SW 1271 (cell line): ENCODE measurements at places on chromosomes 6 and 20.
A peak's percentile ranks its signal among the peaks of the same experiment; 100 is the strongest.

DNA sequence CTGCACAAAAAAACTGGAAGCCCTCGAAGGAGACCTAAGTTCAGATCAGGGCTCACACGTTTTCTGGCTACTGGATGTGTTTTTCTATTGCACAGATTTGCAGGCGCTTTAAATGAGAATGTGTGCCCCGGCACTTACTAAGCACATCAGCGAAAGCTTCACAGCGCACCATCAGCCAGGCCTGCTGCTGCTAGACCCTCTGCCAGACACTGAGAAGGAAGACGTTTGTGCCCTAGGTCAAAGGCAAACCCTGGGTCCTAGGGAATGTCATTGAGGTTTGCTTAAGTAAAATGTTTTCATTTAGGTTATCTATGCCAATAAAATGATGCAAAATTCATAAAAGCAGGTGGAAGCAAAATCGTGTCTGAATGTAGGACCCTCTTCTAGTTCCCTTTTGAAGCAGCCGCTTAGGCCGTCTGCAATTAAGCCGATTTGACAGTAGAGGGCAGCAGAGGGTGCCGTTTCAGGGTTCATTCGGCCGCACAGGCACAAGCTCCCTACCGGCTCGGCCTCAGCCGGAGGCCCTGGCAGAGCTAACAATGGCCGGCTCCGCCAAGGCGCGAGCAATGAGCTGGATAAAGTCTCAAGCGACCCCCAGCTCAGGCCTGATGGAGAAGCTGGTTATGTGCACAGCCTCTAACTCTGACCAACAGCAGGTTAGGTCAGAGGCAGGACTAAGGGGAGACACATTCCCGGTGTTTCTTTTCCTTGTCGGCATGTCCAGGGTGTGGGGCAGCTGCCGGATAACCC is 107.2 kb upstream of the FOXA2 start:
- peak; percentile 76 for DNase-seq

DNA sequence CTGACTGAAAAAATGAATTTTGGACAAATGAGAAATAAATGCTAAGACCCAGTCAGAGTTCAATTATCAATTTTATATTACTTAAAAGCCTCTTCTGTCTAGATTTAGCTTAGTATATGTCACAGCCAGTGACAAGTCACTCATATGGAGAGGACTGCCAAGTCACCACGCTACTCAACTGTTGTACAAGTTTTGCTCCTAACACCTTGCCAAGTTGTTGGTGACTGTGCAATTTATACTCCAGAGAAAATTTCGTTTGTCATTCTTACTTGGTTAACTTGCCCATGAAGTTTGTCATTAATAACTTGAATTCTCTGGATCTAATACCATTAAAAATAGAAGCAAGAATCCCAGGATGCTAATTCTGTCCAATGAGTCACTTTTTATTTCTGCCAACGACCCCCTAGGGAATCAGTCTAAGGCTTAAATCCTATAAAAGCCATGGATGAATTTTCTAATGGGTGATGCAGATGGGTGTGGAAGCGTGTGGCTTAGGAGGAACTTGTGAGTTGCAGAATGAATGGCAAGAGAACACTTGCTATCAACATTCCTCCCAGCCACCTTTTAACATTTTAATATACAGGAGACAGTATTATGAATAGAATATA is 30.4 kb upstream of the FBXO30 start:
- no peak for DNase-seq

DNA sequence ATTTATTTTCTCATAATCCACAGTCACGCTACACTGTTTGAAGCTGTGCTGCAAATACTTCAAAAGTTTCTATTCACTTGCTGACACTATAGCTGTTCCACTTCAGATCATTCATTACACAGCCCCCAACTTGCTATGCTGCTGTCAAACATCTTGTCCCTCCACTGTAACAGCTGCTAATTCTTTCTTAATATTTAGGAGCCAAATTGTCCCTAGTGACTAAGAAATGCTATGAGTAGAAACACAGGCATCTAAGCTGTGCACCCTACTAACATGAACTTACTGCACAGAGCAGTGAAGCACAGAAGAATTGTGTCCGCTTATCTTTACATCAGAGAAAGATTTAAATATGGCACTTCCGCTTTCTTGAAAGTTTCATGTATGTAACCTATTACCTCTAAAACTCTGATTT is 91.3 kb downstream of the PDE10A start:
- no peak for DNase-seq

- no peak for DNase-seq
Observed at GRCh38 chr6:37206622-37207021, 36.7 kb downstream of the PIM1 start.

- no peak for DNase-seq
Observed at GRCh38 chr6:144217797-144218196, 67.3 kb upstream of the UTRN start.

- DNase-seq: no peak
Observed at GRCh38 chr6:76120302-76120701, 47.8 kb upstream of the IMPG1 start.

DNA sequence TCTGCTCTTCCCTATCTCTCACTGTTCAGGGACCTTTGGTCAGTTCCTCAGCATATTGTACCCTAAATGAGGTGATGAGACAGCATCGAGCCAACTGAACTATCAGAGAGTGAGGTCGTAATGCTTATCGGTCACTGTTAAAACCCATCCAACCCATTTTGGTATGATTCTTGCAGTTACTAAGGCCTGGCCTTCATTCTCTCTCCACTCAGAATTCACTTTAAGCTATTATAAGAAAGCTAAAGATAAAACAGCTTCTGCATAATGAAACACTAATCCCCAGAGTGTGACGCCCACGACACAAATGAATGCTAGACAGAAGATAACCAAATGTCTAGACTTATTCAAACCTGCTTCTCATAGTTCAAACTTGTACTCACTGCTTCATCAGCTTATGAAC is 175.8 kb downstream of the GMPR start:
- no peak for DNase-seq

GRCh38 chr20:1830240-1830639 is 65.0 kb upstream of the SIRPA start:
- peak; percentile 33 for DNase-seq

DNA sequence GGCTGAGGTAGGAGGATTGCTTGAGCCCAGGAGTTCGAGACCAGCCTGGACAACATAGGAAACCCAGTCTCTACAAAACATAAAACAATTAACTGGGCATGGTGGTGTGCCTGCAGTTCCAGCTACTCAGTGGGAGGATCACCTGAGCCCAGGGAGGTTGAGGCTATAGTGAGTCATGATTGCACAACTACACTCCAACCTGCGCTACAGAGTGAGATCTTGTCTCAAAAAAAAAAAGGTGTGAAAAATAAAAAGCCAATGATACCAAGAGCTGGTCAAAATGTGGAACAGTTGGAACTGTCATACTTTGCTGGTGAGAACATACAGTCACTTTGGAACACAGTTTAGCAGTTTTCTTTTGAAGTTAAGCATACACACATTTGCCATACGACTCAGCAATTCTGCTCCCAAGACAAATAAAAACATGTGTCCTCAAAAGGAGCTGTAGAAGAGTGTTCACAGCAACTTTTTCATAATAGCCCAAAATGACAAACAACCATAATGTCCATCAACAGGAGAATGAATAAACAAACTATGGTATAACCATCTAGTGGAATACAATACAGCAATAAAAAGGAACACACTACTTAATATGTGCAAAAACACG is 21.6 kb upstream of the FKBP5 start:
- no peak for DNase-seq

GRCh38 chr20:22728146-22728745 is 143.9 kb upstream of the FOXA2 start:
- DNase-seq: no peak

DNA sequence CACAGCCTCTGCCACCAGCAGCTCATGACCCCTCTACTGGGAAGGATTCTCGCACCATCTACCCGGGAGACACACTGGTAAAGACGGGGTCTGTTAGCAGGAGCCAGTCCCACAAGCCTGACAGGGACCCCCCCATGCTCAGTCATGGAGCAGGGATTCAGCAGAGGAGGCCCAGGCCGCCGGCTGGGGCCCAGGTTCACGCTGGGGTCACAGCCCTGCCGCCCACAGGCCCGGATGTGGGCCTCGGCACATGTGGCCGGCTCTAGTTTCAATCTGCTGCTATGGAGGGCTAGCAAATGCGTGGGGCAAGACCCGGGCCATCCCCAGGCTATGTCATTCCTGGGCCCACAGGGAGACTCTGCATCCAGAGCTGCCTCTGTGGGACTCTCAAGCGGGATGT is 25.1 kb downstream of the PXDC1 start:
- no peak for DNase-seq

GRCh38 chr6:83970582-83970981 is 63.0 kb upstream of the MRAP2 start:
- DNase-seq: no peak

DNA sequence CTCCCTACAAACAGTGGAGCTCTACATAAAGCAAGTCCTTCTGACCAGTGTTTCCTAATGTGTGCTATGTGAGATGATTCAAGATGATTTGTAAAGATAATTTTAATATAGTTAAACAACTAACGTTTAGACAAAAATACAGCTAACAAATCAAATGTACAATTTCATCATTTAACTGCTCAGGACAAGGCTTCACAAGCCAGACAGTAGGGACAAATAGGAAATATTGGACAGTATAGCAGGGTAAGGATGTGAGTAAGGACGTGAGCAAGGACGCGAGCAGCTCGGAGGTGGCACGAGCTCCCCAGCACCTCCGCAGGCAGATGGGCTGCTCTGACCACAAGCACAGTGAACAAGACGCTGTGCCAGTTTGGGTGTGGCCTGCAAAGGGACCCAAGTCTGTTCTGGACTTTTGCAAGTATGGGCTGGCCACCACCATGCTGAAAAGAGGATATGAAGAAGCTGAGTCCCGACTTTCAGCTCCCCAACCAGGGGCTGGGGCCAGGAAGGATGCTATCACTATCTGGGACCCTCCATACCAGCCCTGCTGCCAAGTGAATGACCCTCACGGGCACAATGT is 14.5 kb downstream of the DIDO1 start:
- no peak for DNase-seq

GRCh38 chr6:167653561-167653960 is 173.2 kb upstream of the AFDN start:
- DNase-seq: no peak

DNA sequence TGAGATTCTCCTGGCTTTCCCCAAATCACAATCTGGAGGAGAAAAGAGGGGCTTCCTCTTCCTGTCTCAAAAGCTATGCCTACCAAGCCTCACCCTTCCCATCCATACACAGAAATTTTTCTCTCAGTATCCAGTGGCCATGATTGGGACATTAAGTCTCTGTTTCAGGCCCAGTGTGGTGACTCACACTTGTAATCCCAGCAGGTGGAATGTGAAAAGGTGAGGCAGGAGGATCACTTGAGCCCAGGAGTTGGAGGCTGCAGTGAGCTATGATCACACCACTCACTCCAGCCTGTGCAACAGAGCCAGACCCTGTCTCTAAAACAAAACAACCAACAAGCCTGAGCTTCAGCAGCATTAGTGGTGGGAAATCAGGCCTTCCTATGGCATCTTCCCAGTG is 210.0 kb downstream of the OGFRL1 start:
- DNase-seq: no peak

DNA sequence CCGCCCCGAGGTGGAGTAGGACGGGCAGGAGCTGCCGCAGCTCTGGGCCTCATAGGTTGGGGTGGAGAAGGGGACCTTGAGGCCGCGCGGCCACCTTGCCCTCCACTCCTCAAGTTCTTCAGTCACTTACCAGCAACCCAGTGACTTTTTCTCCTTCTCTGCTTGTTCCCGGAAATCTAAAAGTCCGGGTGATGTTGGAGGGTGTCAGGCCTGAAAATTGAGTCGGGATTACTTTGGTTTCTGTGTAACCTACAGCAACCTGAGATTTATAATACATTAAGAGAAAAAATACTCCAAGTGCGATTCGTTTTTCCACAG is 338 bp downstream of the RWDD1 start:
- DNase-seq: no peak

GRCh38 chr6:20417819-20418218 is 16.1 kb downstream of the E2F3 start:
- DNase-seq: no peak

- no peak for DNase-seq
Observed at GRCh38 chr6:162337412-162337811, 390.2 kb downstream of the PRKN start.

- peak; percentile 21 for DNase-seq
Observed at GRCh38 chr20:52379723-52380336, 188.3 kb upstream of the ZFP64 start.
